Stimulated activated CD4-positive, alpha-beta T cell treated with anti-CD3 and anti-CD28 coated beads, TNF-alpha, amount 100 ng/mL, for 24 hours (primary cell): ENCODE measurements at places on chromosomes 6 and 20.
A peak's percentile ranks its signal among the peaks of the same experiment; 100 is the strongest.

DNA sequence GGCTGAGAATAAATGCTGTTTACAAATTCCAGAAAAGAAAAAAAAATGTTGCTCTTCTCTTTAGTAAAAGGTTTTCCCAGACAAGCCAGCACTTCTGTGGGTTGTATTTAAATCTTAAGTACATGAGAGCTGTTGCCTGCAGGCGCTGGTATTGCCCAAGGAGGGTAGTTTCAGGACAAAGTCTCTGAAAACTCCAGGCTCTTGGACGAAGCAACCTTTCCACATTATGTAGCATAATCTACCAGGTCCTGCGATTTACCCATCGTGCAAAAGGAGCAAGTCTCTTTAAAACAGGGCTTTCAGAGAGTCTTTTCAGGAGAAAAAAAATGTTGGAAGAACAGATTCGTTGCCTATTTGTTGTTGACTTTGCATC is 65.6 kb downstream of the PLG start:
- DNase-seq: no peak

DNA sequence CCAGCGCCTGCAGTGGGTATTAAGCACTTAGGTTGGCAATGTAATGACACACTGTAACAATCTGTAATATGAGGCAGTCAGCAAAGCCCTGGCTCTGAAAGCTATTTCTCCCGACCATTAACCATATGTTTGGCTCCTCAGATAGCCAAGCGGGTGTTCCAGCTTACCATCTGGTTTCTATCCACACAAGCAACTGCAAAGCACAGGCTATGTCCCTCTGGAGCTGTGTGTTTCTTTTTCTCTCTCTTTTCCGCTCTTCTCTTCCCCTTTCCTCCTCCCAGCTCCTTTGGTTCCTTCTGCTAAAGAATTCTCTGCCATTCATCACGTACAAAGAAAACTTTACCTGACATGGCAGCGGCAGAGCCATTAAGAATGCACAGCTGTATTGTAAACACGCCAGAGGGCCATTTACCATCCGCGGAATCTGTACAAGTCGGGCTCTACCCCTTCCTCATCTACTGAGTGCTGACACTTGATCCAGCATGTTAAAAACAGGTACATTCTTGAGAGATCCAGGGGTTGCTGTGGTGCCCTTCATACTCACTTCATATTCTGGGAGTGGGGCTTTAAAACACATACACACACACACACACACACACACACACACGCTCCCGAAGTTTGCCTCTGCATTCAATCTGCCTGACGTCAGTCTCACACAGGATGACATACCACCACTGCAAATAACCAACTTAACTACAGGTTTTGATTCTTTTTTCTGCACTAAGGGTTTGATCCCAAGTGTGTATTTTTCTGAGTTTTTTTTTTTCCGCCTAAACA is 77.2 kb downstream of the BACH2 start:
- no peak for DNase-seq

GRCh38 chr6:42349753-42350511 is 101.8 kb downstream of the TRERF1 start:
- no peak for DNase-seq

GRCh38 chr6:15491255-15491985 is 171.4 kb downstream of the DTNBP1 start:
- DNase-seq: peak; percentile 55

- DNase-seq: no peak
Observed at GRCh38 chr6:101458336-101458735, 64.8 kb downstream of the GRIK2 start.

DNA sequence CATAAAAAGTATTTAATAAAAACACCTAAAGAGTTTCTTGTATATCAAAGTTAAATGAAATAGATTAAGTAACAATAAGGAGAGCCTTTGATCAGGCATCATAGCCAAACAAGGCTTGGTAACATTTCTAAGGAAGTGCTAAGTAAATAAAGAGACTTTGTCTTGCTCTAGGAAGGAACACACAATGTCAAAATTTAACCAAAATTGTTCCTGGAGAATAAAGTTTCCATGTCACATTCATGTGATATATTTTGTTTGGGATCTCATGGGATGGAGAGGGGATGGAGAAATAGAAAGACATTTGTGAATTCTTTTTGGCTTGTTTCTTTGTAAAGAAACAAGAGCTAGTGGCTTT is 201.9 kb upstream of the DTNBP1 start:
- DNase-seq: no peak

- DNase-seq: no peak
Observed at GRCh38 chr6:43491750-43492661, 14.6 kb downstream of the TJAP1 start.

DNA sequence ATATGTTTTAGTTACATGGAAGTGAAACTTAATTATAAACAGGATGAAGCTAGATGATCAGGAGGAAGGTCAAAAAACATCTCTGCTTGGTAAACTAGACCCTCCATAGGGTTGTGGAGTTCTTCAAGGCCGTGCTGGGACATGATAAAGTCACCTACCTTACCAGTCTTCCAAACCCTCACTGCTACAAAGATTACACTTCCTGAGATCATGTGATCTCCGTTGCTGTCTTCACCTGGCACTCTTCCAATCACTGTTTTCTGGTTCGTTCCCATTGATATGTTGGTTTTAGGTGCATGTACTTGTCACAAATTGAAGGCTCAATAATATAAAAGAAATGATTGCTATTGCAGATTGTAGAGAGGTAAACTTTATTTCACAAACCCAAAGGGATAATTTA is 161.5 kb upstream of the MAN1A1 start:
- no peak for DNase-seq

DNA sequence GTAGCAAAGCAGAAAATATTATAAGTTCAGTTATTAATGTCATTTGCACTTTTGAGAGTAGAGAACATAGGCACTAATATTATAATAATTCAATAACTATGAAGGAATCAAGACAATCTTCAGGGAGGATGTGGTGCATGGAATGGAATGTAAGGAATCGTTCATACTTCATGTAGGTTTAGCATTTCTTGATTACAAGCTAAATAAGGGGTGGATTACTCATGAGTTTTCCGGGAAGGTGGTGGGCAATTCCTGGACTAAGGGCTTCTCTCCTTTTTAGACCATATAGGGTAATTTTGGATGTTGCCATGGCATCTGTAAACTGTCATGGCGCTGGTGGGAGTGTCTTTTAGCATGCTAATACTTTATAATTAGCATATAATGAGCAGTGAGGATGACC is 9.1 kb upstream of the BTNL2 start:
- no peak for DNase-seq

- peak; percentile 53 for DNase-seq
Observed at GRCh38 chr6:111843347-111844147, 29.7 kb downstream of the FYN start.

DNA sequence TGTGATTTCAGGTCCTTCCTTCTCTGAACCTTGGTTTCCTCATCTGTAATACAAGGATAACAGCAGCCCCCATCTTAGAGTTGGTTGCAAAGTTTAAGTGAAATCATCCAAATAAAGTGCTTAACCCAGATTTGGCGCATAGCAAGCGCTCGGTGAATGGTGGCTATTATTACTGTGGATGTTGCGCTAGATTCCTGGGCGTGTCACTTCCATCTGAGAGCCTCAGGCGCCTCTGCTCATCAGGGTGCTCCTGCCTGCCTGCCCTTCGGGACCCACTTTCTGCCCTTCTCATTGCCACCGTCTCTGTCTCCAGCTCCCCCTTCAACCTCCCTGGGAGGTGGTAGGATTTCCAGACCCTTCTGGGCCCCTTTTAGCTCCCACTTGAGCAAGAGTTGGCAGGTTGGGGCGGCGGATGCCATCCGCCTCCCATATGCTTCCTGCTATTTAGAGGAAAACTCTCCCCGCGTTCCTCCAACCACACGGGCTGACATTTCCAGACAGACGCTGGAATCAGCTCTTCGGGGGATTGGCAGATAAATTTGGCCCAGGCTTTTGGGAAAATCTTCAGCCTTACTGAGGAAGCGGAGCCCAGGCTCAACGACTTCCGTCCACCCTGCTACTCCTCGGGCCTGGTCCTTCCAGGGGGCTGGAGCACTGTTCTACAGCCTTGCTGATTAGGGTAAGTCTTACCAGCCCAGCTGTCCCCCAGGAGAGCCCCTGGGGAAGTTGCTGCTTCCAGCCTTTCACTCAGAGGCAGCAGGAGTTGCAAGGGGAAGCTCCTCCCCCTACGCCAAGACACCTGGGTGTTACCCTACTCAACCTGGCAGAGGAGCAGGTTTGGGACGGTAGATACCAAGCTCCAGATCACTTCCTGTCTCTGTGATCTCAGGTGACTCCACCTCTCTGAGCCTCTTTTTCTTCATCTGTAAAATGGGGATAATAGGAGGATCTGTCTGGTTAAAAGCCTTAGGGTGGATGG is 71.5 kb downstream of the DLGAP4 start:
- DNase-seq: no peak

DNA sequence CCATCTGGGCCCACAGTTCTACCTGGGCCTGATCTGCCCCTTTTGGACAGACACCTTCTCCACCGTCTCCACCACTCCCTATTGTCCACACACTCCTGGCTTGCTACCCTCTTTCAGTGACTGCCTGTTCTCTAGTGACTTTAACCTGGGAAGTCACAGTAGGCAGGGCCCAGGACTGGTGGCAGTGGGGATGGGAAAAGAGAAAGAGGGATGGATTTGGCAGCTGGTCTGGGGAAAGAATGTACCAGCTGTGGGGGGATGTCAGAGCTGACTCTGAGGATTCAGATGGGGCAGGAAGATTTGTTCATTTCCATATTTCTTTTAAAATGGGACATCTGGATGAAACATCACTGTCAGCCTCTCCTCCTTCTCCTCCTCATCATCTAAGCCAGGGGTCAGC is 85.5 kb downstream of the SULF2 start:
- no peak for DNase-seq

DNA sequence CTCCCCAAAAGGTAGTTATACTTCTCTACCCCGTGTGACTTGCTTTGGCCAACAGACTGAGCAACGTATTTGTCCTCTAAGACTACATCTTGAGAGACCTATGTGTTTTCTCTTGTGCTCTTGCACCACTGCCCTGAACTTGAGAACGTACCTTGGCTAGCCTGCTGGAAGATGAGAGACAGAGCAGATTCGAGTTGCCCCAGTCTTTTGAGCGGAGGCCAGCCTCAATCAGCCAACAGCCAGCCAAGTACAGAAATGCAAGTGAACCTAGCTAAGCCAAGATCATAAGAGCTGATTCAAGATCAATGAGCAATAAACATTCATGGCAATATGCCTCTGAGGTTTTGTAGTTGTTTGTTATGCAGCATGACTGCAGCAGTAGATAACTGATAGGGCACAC is 98.4 kb downstream of the PAK5 start:
- DNase-seq: no peak

DNA sequence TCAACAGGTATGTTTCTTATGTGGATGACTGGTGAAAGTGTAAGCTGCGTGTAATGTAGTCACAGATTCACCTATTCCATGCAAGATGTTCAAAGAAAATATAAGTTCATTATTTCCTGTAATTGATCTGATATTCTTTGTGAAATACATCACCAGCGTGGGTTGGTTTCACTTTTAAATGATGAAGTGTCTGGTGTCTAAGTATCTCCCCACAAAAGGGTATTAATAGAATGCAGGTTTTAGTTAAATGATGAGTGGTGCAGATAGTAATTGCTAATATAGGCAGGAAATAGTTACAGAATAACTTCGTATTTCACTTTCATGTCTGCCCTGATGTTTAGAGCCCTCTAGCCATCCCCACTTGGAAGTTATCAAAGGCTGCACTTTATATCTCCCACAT is 22.2 kb downstream of the PGBD1 start:
- no peak for DNase-seq

DNA sequence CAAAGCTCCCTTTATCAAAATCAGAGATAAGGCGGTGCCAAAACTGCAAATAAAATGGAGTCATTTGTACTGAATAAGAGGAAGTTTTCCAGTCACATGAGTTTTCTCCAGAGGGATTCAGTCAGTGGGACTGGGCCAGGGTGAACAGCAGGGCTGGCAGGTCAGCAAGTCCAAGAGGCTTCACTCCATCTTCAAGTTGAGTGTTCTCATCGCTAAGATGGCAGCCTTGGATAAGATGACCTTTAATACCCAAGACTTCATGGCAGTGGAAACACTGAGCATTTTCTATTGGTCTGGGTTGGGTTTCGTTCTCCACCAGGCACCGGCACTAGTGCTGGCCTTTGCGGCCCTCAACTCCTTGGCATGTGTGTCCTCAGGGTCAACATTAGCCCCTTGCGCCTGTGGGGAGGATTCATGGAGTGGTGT is 29.3 kb upstream of the IGF2R start:
- no peak for DNase-seq

GRCh38 chr6:98839781-98840361 is 5.5 kb downstream of the POU3F2 start:
- no peak for DNase-seq

- peak; percentile 75 for DNase-seq
Observed at GRCh38 chr6:73309785-73310502, 44.1 kb downstream of the DPPA5 start.

GRCh38 chr6:119241540-119242309 is 107.8 kb downstream of the MAN1A1 start:
- no peak for DNase-seq

GRCh38 chr6:151236668-151237401 is 2.9 kb upstream of the AKAP12 start:
- no peak for DNase-seq

GRCh38 chr20:50232651-50233324 is 42.2 kb downstream of the CEBPB start:
- no peak for DNase-seq

- DNase-seq: no peak
Observed at GRCh38 chr6:113690281-113691259, 166.6 kb upstream of the MARCKS start.

- DNase-seq: peak; percentile 65
Observed at GRCh38 chr6:110682460-110682853, 132.8 kb downstream of the CDK19 start.

DNA sequence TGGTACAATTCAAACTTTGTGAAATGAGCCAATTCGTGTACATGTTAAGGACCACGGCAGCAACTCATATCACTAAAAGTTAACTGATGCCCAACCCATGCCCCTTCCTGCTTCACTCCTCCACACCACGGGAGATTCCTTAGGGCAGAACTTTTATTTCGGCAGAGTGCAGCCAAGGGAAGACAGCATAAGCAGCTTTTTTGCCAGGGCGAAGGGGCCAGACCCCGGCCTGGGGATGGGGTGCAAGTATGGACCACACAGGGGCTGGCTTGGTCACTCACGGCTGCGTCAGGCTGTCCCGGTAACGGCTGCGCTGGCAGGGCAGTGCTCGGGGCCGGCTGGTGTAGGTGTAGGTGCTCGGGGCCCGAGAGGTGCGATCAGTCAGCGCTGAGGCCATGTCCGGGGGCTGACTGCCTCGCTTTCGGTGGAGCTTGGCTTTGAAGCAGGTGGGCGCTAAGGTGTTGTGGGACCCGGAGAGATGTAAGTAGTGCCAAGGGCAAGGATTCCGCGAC is 792 bp downstream of the RSPH3 start:
- no peak for DNase-seq

DNA sequence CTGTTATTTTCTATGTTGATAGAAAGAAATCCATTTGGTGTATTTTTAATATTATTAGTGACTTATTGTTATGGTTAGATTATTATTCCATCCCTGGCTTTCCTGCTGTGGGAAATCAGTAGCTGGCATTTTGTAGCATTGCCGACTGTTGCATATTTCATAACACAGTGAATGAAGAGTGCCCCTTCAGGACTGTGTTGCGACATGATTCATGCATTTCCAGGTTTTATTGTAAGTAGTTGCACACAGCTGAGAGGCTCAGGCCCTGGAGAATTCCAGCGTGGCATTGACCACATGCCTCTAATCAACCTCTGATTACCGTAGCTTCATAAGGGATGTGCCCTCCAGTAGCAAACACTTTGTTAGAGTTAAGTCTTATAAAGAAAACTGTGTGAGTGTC is 263.9 kb downstream of the FARS2 start:
- DNase-seq: no peak

- no peak for DNase-seq
Observed at GRCh38 chr6:151172751-151173150, 67.0 kb upstream of the AKAP12 start.

GRCh38 chr6:5761370-5761769 is 245.4 kb downstream of the NRN1 start:
- no peak for DNase-seq
